ENCODE measurements at places on chromosomes 4 and X. TPM values are rescaled to one million over a fixed set of nuclear protein-coding genes. Genes with fewer than 3 reads are reported as not detected.

HHIP gene
- 0.16 TPM for total RNA-seq

SPANXA2 gene
- 223 TPM for total RNA-seq

PAGE1 gene
- total RNA-seq: 0.41 TPM

GABRQ gene
- total RNA-seq: 5.9 TPM

FAM236D gene
- not detected for total RNA-seq

DSPP gene
- total RNA-seq: not detected

CSAG2 gene
- total RNA-seq: not detected

HS6ST2 gene
- total RNA-seq: 3.9 TPM

NUP54 gene
- 56.3 TPM for total RNA-seq

CYLC1 gene
- not detected for total RNA-seq

CCDC160 gene
- 0.27 TPM for total RNA-seq
